B cell (primary cell): ENCODE measurements at places on chromosomes 7 and 10.

DNA sequence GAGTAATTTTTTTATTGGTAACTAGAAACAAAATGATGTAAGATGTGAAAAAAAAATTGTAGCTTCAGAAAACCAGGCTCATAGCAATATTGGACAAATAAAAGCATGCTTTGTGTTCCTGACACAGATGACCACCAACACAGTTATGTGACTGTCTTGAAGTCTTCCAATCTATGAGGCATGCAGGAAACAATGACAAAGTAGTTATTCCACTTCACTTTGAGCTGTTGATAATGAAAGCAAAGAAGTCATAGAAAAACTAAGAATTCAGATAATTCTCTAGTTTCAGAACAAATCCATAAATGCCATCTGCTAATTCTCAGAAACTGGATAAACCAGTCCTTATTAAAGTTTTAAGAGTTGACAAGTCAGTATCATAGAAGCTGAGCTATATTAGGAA lies 378.4 kb upstream of the SEMA3D start:
- H3K27ac ChIP-seq = no peak overlapping the region
- H3K27me3 ChIP-seq = no peaks in the 10 kb centered on the region
- no peak for DNase-seq
- H3K4me3 ChIP-seq = no peak overlapping the region

- H3K4me3 ChIP-seq = no peak overlapping the region
- no peaks in the 10 kb centered on the region for H3K4me1 ChIP-seq
- H3K36me3 ChIP-seq = no peaks in the 10 kb centered on the region
Measured at GRCh38 chr10:80786322-80786721, 248.6 kb downstream of the SH2D4B start.

- H3K4me3 ChIP-seq = no peak overlapping the region
- no peak overlapping the region for H3K27ac ChIP-seq
- no peaks in the 10 kb centered on the region for H3K4me1 ChIP-seq
- no peak for DNase-seq
- no peaks in the 10 kb centered on the region for H3K36me3 ChIP-seq
Measured at GRCh38 chr7:139811066-139811465, 18.0 kb upstream of the TBXAS1 start.

- DNase-seq = no peak
- no peak overlapping the region for H3K27ac ChIP-seq
- H3K27me3 ChIP-seq = no peaks in the 10 kb centered on the region
- H3K4me1 ChIP-seq = no peaks in the 10 kb centered on the region
- H3K36me3 ChIP-seq = peaks cover 10% of the 10 kb centered on the region
- H3K4me3 ChIP-seq = no peak overlapping the region
Measured at GRCh38 chr7:128303643-128304042, 40.1 kb downstream of the RBM28 start.

DNA sequence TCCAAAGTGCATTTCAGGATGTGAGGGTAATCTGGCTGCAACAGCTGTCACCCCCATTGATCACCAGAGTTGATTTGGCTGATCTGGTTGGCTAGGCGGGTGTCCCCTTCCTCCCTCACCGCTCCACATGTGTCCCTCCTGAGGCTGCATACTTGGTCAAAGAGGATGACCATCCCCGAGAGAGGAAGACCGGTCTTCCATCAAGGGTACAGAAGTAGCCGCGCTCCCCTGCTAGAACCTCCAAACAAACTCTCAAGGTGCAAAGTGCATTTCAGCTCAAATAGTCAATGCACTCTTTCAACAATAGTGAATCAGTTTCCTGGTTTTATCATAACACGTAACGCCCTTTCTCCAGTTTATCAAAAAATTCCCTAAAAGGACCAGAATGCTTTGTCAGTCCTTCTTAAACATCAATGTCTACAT lies 44.6 kb downstream of the CARD11 start:
- H3K27me3 ChIP-seq = no peaks in the 10 kb centered on the region
- DNase-seq = no peak
- no peak overlapping the region for H3K4me3 ChIP-seq
- H3K4me1 ChIP-seq = no peaks in the 10 kb centered on the region

GRCh38 chr10:11116361-11116760 lies 98.7 kb downstream of the CELF2 start:
- DNase-seq = no peak
- no peaks in the 10 kb centered on the region for H3K36me3 ChIP-seq
- no peak overlapping the region for H3K27ac ChIP-seq
- no peaks in the 10 kb centered on the region for H3K27me3 ChIP-seq
- peaks cover 7% of the 10 kb centered on the region for H3K4me1 ChIP-seq
